A549 (cell line): ENCODE measurements at places on chromosomes 7 and 10. TPM values are rescaled to one million over a fixed set of nuclear protein-coding genes. Genes with fewer than 3 reads are reported as not detected.
A peak's percentile ranks its signal among the peaks of the same experiment; 100 is the strongest.

The CPA1 gene
- not detected in 3 replicates for polyA plus RNA-seq

The PTPRE gene
- polyA plus RNA-seq, result 0.94 to 2.1 TPM (median 1.5 TPM) in 3 replicates

The SMC3 gene
- polyA plus RNA-seq, result 60.0 to 60.7 TPM (median 60.5 TPM) in 3 replicates

The LFNG gene
- 5.8 to 7.3 TPM (median 6.3 TPM) in 3 replicates for polyA plus RNA-seq

The OPN1SW gene
- polyA plus RNA-seq, result not detected in 3 replicates

The VSTM2A gene
- not detected in 3 replicates for polyA plus RNA-seq

The CRTAC1 gene
- polyA plus RNA-seq, result 0.39 to 0.42 TPM (median 0.42 TPM) in 3 replicates

GRCh38 chr7:36283711-36284130 lies 105.9 kb upstream of the ANLN start:
- DNase-seq, result no peak

GRCh38 chr7:30040938-30041337 lies 12.7 kb downstream of the PLEKHA8 start:
- no peak for DNase-seq

DNA sequence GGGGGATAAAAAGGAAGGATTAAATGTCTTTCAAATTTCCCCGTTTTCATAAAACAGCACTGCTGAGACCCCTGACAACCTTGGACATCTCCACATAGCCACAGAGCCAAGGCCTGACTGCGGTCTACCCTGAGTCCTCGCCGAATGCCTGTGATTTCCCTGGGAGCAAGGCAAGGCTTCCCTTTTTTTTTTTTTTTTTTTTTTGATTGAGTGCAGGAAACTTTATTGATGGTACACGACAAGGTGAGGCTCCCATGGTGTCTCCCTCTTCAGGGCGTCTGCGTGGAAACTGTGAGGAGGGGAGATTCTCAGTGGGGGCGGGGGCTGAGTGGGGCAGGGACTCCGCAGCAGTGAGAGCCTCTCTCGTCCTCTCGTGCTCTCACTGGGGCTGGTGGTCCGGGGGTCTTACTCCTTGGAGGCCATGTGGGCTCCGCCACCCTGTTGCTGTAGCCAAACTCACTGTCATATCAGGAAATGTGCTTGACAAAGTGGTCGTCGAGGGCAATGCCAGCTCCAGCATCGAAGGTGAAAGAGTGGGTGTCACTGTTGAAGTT lies 4.2 kb upstream of the RPP38 start:
- no peak for DNase-seq

- peak; percentile 91 for DNase-seq
Measured at GRCh38 chr7:116273283-116273917, 63.1 kb downstream of the TES start.
